ENCODE measurements at places on chromosomes 16 and 17.

- DNase-seq: no peak
These were observed 171.1 kb downstream of the CDH11 start for GRCh38 chr16:64950731-64951130.

DNA sequence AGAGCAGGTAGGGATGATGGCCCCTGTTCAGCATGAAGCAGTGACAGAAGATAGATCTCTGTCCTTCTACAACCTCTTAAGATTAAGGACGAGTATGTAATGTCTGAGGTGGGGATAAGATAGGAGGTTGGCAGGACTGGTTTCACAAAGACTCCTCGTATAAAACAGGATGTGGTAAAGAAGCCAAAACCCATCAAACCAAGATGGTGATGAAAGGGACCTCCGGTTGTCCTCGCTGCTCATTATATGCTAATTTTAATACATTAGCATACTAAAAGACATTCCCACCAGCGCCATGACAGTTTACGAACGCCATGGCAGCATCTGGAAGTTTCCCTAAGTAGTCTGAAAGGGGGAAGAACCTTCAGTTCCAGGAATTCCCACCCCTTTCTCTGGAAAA, 27.3 kb downstream of the MIS12 start:
- no peak for DNase-seq

- DNase-seq: no peak
These were observed 92.8 kb downstream of the KATNIP start for GRCh38 chr16:27642756-27643155.

- no peak for DNase-seq
These were observed 18.7 kb upstream of the MTSS2 start for GRCh38 chr16:70704586-70704985.

DNA sequence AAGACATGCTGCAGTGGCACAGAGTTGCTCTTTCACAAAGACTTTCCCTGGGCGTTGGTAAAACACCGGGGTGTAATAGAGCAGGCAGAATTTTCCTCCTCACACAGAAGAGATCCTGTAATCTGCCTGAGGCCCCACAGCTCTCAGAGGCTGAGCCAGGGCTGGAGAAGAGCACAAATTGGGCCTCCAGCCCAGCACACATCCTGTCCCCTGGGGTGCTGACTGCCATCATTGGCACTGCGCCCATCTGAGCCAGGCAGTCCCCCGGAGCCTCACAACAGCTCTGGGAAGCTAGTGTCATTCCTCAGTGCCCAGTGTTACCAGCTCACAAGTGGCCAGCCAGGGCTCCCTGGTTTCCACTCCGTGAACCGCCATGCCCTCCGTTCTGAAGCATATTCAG, 119.4 kb downstream of the SOCS1 start:
- DNase-seq: no peak

DNA sequence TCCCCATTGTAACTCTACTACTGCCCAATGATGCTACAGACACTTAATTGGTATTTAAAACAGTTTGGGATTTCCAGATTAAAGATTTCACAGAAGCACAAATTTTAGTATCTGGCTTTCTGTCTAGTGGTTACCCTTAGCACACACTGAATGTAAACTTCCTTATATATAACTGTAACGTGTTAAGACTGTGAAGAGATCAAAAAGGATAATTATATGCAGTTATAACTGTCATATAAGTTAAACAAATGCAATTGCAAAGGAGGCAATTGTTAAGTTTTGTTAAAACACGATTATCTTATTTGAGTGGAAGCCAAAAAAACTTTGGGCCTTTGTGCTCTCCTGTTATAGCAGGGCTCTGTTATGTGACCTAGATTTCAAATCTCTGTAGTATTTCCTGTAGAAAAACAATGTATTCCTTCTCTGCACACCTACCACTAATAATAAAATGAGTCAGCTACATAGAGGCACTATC, 147.9 kb downstream of the STXBP4 start:
- no peak for DNase-seq

GRCh38 chr17:75433218-75433783, 23.1 kb upstream of the TMEM94 start:
- no peak for DNase-seq

DNA sequence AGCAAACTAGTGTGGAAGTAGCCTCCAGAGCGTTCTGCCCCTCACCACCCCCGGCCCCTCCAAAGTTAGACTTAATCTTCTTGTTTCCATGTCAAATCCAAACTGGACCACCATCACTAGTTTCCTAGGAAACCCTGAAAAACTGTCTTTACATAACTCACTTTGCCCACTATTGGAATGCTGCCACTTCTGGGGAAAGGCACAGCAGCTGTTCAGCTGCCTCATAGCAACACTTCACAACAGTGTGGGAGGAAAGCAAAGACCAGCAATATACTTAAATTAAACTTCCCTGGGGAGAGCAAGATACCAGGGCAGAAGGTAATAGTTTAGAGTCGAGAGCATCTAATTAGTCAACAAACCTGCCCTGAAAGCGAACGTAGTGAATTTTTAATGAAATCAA, 452.2 kb downstream of the KCNJ2 start:
- DNase-seq: no peak

- DNase-seq: peak; percentile 55
These were observed at the start of the genes KCTD19 and LRRC36 for GRCh38 chr16:67326472-67327309. Gene KCTD19 (minus strand): TSS chr16:67326741. CDS start chr16:67326707, 34 bp downstream. Gene LRRC36 (plus strand): TSS chr16:67326815. CDS start chr16:67326863, 48 bp downstream.

DNA sequence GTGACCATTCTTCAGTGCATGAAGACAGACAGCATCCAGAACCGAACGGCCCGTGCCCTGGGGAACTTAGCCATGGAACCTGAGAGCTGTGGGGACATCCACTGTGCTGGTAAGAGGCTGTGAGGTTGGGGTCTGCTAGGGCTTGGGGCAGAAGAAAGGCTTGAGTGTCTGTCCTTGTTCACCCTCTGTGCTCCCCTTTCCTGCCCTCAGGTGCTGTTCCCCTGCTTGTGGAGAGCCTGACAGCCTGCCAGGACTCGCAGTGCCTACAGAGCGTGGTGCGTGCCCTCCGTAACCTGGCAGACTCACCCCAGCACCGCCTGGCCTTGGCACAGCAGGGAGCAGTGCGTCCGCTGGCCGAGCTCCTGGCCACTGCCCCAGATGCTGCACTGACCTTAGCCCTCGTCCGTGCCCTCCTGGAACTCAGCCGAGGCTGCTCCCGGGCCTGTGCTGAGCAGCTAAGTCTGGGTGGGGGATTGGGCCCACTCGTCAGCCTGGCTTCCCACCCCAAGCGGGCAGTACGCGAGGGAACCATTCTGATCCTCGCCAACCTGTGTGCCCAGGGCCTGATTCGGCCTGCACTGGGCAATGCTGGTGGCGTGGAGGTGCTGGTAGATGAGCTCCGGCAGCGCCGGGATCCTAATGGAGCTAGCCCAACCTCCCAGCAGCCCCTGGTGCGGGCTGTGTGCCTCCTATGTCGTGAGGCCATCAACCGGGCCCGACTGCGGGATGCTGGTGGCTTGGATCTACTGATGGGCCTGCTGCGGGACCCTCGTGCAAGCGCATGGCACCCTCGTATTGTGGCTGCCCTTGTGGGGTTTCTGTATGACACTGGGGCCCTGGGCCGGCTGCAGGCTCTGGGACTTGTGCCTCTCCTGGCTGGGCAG, 2.9 kb downstream of the ARMC5 start:
- no peak for DNase-seq

DNA sequence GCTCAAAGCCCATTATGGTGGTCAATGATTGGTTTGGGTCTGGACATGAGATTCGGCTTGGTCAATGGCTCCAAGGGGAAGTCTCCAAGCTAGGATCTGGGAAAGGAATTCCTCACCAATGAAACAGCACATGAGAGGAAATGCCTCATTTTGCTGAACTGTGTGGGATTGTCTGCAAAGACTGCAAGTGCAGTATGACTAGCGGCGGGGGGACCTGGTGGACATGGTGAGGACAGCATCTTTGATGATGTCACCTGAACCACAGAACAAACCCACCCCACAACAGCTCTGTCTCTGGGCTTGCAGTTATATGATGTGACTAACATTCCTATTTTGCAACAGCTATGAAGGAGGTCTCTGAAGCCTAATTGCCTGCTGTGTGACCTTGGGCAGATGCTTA, 50.6 kb upstream of the NKD1 start:
- DNase-seq: no peak

- DNase-seq: no peak
These were observed 131.8 kb upstream of the TBX2 start for GRCh38 chr17:61267847-61268246.

- DNase-seq: no peak
These were observed 14.7 kb upstream of the FAM83G start for GRCh38 chr17:19019041-19019941.

DNA sequence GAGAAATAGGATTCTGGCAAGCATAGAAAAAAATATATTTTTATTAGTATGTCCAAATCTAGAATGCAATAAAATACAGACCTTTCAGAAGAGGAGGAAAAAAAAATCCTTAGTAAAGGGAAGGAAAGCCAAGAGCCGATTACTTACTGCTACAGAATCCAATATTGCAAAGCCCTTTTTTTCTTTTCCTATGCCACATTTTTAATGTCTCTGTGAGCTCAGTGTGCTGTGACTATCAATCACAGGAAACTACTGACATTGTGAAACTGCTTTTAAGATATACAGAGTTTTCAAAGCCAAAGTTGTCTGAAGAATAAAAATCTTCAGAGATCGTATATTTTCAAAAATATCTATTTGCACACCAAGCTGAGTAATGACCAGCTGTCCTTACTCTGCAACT, 120.4 kb downstream of the CHD9NB start:
- DNase-seq: no peak

- no peak for DNase-seq
These were observed 16.5 kb upstream of the CLEC18C start for GRCh38 chr16:70157105-70157476.

DNA sequence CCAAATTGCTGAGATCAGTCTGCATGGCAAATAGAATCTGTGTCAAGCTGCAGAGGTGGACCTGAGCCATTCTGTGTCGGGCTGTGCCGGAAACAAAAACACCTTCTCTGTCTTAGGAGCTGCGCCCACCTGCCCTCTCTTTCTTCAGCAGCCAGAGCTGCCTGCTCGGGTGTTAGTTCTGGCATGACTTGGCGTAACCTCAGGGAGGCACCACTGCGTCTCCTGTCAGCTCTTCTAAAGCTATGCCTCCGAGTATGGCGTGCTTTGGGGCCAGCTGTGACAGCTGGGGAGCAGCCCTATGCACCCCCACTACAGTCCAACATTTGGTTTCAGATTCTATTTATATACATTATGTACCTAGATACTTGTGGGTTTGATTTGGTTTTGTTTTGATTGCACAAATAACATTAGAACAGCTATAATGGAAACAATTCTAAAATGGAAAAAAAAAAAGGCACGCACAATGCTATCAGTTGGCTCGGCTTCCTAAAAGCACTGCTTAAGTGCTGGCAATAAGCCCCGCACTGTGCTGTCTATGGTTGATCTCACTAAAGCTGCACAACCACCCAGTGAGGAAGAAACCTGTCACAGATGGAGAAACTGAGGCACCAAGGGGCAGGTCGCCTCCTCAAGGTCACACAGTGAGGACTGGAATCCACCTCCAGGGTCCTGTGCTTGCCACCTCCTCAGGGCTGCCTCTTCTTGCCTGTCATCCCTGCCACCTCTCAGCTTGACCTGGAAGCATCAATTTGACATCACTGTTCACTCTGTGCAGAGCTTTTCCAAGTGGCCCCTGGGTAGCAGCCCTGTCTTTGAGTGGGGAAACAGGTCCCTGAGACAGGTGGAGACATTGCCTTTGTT, 18.7 kb upstream of the ADGRG1 start:
- peak; percentile 35 for DNase-seq

DNA sequence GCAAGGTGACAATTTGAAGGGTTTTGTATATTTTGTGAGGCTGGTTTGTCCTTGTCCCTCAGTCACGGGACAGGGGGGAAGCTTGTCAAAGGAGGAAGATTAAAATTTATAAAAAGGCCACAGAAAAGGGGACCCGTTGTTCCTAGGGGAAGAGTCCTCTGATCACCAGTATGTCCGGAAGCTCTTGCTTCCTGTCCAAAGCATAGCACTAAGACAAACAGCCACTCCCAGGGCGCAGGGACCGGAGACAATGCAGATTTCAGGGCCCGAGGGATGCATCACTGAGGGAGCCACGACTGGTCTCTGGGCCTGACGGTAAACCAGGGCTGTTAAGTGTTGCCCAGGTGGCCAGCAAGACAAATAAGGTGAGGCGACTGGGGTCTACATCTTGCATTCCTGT, 95.2 kb downstream of the MAF start:
- no peak for DNase-seq

Measured in stimulated activated CD8-positive, alpha-beta memory T cell treated with anti-CD3 and anti-CD28 coated beads, Interleukin-7, amount 100 ng/mL, for 4 hours (primary cell).